ENCODE measurements at places on chromosomes 3 and 15.

GRCh38 chr15:52039925-52040781 lies 21.1 kb downstream of the MAPK6 start:
- no peak for DNase-seq

DNA sequence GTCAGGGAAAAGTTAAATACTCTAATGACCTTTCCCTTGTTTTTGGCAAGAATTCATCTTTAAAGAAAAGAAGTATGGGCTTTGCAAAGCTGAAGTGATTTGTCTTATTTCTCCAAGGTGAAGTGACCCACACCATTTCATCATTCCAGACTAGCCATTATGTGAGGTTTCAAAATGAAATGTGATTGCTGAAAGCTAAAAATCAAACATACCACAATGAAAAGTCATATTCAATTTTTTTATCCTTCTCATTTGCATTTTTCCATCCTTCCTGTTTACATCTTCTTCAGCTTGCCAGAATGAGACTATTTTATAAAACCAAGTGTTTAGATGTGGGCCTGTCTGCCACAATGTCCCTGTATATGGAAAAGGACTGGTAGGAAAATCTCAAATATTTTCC lies 142.3 kb upstream of the STRIT1 start:
- DNase-seq = no peak

DNA sequence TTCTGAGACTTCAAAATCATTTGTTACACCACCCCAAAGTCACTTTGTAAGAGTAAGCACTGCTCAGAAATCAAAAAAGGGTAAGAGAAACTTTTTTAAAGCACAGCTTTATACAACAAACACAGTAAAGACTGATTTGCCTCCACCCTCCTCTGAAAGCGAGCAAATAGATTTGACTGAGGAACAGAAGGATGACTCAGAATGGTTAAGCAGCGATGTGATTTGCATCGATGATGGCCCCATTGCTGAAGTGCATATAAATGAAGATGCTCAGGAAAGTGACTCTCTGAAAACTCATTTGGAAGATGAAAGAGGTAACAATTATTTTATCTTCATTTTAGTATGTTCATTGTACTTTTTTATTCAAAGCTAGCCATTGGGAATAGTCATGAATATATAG lies 32.6 kb downstream of the BLM start:
- DNase-seq = no peak

DNA sequence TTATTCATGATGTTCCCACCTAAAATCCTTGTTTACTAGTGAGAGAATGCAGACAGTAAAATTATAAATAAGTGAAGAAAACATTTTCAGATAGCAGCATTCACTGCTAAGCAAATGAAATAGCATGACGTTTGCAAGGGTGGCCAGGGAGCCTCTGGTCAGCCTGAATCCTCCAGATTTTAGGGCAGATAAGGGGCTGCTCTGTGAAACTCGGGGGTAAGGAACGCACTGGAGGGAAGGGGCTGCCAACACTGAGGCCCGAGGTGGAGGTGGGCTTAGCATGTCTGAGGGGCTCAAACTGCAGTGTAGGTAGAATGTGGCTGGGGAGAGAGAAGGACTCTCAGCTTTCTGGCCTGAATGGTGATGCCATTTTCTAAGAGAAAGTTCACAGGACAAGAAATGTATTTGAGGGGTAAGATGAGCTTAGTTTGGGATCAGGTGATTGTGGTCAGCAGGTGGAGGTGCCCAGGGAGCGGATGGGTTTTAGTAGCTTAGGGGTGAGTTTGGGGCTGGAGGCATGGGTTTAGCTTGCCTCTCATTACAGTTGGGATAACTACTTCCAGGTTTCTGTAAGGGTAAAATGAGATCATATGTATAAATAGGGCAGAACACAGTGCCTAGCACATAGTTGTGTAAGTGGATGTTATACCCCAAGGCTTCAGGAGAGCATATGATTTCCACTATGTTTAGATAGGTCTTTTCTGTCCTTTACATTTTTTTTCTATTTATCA lies 20.5 kb downstream of the GPR171 start:
- DNase-seq = no peak

DNA sequence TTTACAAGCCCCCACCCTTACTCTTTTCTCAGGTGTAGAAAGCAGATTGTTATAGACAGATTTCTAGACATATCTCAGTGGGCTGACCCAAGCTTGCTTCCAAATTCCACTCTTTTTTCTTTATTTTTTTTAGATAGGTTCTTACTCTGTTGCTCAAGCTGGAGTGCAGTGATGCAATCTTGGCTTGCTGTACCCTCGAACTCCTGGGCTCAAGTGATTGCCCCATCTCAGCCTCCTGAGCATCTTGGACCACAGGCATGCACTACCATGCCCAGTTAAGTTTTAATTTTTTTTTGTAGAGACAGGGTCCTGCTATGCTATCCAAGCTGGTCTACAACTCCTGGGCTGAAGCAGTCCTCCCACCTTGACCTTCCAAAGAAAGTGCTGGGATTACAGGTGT lies 53.5 kb upstream of the ADAMTS9 start:
- no peak for DNase-seq

DNA sequence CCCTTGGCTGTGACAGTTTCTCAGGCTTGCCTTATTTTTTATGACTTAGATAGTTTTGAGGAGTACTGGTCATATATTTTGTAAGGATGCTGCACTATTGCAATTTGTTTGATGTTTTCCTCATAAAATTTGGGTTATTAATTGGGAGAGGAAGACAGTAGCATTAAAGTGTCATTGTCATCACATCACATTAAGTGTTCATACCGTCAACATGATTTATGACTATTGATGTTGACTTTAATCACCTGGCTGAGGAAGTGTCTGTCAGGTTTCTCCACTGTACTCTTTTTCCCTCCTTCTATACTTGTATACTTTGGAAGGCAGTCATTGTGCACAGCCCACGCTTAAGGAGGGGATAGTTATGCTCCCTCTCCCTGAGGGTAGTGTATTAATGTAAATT lies 26.9 kb downstream of the TRIM69 start:
- DNase-seq = no peak

GRCh38 chr3:151434151-151434890 lies 26.5 kb downstream of the IGSF10 start:
- DNase-seq = no peak

GRCh38 chr15:67024314-67024997 lies 40.9 kb upstream of the SMAD3 start:
- no peak for DNase-seq

GRCh38 chr3:134606033-134607025 lies 44.5 kb downstream of the KY start:
- no peak for DNase-seq

- DNase-seq = peak; percentile 81
These were observed 152.3 kb downstream of the IGF1R start for GRCh38 chr15:98800437-98801233.

DNA sequence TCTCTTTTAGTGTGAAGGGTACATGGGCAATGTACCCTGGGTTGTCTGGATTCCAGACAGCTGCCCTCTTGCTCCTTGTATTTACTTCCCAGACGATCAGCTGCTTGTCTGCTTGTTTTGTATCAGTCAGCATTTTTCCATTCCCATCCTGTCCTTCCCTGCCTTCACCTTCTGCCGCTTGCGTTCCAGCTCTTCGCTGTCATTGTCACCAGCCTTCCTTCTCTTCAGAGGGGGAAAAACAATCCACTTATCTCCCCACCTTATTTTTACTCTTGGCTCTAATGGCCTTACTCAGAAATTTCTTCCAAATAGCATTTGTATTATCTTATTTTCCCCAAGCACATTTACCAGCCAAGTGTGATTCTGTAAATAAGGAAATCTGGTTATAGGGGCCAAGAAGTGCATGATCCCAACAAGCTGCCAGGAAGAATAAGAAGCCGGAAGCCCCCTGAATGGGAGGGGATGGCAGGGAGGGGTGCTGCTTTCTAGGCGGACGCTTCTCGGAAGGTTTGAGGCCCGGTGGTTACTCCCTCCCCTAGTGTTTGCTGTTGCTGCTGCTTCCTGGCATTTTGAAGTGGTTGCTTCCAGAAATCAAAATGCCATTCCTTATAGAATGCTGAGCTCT lies 497.6 kb downstream of the NTRK3 start:
- no peak for DNase-seq

DNA sequence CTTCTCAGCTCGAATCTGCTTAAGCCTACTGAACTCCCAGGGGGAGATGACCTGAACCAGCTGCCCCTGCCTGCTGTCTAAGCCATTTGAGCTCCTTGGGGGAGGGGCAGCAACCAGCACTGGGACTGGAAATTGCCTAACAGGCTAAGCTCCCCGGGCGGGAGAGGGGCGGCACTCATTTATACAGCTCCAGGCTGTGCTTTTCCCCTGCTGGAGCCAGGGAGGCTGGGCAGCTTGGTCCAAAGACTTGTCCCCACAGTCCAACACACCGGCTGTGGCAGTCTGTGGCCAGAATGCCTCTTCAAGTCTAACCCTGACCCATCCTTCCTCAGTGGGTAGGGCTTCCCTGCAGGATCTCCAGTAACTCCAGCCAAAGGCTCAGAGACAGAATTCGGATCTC lies 1241.5 kb downstream of the ROBO2 start:
- no peak for DNase-seq

GRCh38 chr3:194617827-194618226 lies 15.4 kb downstream of the TMEM44 start:
- peak; percentile 41 for DNase-seq

GRCh38 chr3:151867666-151868065 lies 5.8 kb upstream of the SUCNR1 start:
- no peak for DNase-seq

DNA sequence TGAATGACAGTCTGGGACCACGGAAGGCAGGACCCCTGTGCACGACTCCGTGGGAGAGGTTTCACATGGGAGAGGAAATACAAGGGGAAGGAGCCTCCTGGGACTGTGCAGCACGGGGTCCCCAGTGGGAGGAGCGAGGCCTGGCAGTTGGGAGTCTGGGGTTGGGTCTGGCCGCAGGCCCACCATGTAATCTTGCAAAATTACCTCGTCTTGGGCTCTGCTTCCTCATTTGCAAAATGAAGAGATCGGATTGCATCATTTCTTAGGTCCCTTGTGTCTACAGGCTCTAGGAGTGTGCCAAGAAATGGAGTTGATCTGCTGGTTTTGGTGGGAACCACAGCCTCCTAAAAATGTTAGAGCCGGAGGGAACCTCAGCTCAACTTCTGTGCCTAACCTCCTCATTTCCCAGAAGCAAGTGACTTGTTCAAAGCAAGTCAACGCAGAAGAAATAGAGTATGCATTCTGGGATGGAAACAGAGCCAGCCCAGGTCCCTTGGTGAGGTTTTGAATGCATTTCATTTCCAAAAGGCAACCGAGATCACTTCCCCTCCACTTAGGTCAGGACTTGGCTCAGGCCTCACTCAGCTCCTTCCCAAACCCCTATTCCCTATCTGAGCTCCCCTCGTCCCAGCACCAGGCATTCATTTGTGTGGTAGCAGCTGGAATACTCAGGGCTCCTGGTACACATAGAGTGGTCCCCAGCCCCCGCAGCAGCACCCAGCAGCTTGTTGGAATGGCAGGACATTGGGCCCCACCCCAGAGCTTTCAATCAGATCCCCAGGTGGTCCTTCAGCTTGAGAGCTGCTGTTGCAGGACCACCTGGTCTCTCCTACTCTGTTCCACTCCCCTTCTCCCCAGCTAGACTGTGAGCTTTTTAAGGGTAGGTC lies 267.7 kb downstream of the XXYLT1 start:
- DNase-seq = no peak

- no peak for DNase-seq
These were observed 192.1 kb upstream of the EOMES start for GRCh38 chr3:27914199-27914598.

GRCh38 chr15:36947035-36947719 lies 153.2 kb downstream of the MEIS2 start:
- no peak for DNase-seq
